ENCODE measurements at places on chromosomes 2 and 18. TPM values are rescaled to one million over a fixed set of nuclear protein-coding genes. Genes with fewer than 3 reads are reported as not detected.

GRCh38 chr2:79041032-79041448 is 15.5 kb downstream of the REG3G start:
- peak; percentile 10 for DNase-seq

DNA sequence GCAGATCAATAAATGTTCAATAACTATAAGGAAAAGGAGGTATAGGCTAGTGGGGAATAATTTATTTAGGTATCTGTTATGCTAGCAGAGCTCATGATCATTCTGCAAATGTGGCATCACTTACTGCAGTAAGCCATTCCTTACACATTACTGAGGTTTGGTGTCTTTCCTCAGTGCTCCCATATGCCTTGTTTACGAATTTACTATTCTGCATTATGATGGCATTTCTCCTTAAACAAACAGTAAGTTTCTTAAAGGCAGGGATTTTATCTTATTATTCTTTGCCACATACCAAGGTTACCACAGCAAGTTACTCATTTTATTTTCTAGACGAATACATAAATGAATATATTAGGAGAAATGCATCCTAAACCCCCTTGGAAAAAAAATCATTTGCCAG is 88.4 kb downstream of the DSEL start:
- DNase-seq, result no peak

DNA sequence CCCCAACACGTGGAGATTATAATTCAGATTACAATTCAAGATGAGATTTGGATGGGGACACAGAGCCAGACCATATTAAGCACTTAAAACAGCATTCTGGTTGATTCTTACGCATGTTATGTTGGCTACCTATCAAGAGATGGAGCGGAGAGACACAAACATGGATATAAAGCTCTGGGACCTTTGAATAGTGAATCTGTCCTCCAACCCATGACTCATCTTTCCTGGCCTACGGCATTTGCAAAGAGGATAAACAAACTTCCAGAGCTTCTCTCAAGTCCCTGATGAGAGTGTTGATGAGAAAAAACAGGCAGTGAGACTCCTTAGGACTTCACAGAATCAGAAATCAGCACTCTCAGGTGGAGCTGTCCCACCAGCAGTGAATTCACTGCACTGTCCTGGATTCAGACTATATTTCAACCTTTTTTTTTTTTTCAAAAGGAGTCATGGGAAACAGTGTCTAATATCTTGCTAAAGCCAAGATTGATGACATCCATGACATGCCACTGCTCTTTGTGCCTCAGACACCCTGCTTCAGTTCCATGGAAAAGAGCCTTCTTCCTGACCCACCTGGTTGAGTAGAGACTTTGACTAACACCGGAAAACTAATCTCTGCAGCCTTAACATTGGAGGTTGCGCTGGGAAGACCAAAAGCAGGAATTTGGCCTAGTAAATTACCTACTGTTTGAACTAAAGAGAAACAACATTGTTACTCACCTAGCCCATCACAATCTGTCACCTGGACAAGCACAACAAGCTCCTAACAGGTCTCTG is 62.1 kb upstream of the NPAS2 start:
- no peak for DNase-seq

DNA sequence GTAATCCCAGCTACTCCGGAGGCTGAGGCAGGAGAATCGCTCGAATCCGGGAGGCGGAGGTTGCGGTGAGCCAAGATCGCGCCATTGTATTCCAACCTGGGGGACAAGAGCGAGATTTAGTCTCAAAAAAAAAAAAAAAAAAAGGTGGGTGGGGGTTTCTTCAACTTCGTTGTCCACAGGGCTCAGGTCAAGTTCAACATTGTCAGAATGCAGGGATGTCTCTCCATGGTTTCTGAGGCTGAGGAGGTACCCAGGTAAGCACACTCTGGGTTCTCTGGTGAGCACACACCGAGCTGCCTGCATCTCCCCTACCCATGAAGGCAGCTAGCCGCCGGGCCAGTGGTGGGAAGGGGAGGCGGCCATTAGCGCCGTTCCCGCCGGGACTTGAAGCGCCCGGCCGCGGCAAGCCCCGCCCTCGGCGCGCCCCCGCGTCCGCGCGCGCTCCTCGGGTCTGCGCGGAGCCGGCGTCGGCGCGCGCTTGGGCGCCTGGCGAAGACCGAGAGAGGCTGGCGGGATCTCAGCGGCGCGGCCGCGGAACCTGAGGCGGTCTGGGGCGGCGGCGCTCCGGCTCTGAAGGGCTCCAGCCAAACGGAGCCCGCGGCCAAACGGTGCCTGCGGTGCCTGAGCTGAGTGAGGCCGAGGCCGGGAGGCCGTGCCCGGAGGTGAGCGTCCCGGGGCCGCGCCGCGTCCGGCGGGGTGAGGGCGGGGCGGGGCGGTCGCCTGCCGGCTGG is at the start of gene UBXN2A:
UBXN2A (plus strand) TSS at position 477 of the 731 bp plus-strand sequence. CDS start 17,852 bp downstream, outside the sequence.
- DNase-seq, result peak; percentile 90

- no peak for DNase-seq
Measured at GRCh38 chr2:218983934-218984238, 1.1 kb downstream of the FEV start.

GRCh38 chr2:60357996-60358395 is 195.5 kb downstream of the BCL11A start:
- no peak for DNase-seq

GRCh38 chr2:151830961-151831360 is 2.7 kb upstream of the ARL5A start:
- no peak for DNase-seq

- no peak for DNase-seq
Measured at GRCh38 chr18:22168360-22168921, 948 bp upstream of the GATA6 start.

DNA sequence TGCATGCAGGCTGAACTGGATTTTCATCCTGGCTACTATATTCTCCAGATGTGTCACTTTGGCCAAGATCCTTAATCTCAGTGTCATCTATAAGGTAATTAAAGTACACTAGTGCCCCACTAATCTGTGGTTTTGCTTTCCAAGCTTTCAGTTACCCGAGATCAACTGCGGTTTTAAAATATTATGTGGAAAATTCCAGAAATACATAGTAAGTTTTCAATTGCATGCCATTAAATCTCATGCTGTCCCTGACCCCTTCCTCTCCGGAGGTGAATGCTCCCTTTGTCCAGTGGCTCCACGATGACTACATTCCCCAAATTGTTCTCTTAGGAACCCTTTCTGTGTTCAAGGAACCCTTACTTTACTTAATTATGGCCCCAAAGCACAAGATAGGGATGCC is 5.3 kb upstream of the TYMS start:
- DNase-seq, result no peak

GRCh38 chr2:197423307-197423706 is 11.5 kb downstream of the SF3B1 start:
- no peak for DNase-seq

- no peak for DNase-seq
Measured at GRCh38 chr18:54173980-54174630, 50.4 kb downstream of the MBD2 start.

DNA sequence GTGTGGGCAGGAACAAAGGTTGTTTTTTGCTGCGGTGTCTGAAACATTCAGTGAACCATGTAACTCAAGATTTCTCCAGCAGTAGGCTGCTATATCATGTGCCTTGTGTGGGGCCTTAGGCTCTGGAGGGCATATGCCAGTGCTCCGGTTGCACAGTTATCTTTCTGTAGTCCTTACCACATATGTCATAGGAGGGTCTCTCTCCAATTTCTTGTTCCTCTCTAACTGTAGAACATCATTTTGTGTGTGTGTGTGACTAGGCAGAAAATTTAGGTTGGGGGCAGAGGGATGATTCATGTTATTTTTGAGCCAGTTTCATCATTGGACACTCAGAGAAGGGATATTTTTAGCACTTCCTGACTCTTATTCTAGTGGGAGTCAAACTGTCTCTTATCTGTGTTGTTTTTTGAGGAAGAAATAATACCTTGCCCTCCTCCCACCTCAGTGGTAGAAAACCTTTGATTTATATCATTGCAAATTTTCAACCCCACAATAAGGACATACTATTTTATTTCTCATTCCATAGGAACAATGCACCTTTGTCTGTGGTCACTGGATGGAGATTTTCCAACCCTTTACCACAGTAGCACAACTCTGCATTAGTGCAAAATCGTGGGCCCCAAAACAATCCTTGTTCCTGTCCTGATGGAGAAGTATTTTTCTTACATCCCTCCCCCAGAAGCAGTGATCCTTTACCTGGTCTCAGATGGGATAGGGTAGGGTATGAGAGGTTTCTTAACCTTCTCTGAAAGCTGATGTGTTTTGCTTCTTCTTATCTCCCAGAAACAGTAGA is 113.9 kb downstream of the CCDC74A start:
- DNase-seq, result peak; percentile 8

- no peak for DNase-seq
Measured at GRCh38 chr2:221095356-221095755, 476.7 kb downstream of the EPHA4 start.

DNA sequence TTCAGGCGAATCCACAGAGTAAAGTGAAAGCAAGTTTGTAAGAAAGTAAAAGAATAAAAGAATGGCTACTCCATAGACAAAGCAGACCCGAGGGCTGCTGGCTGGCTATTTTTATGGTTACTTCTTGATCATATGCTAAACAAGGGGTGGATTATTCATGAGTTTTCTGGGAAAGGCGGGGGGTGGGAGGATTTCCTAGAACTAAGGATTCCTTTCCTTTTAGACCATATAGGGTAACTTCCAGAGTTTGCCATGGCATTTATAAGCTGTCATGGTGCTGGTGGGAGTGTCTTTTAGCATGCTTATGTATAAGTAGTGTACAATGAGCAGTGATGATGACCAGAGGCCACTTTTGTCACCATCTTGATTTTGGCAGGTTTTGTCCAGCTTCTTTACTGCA is 59.8 kb downstream of the SLC4A3 start:
- no peak for DNase-seq

GRCh38 chr2:113284476-113284875 is 5.8 kb upstream of the PAX8 start:
- no peak for DNase-seq

GRCh38 chr2:48548840-48549239 is 18.9 kb downstream of the STON1 start:
- DNase-seq, result no peak

DNA sequence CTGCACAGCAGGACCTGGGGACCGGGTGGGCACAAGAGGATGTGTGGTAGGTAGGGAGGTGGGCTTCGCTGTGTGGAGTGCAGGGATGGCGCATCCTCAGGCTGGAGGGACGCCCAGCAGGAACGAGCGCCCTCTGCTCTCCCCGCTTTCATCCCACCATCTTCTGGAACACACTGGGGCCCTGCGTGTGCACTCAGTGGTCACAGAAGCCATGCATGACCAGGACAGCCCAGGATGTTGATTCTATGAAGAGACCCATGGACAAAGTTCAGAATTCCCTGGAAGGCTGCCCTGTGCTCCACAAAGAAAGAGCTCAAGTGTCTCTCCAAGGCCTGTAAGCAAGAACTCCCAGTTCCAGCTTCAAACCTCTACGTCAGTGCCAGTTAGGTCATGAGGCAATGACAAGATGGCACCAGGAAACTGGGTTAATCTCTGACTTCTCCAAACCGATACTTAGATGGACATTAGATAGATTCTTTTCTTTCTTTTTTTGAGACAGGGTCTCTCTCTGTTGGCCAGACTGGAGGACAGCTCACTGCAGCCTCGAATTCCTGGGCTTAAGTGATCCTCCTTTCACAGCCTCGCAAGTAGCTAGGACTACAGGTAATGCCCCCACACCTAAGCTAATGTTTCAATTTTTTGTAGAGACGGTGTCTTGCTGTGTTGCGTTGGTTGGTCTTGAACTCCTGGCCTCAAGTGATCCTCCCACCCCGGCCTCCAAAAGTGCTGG is 3.4 kb downstream of the SLC66A2 start:
- DNase-seq, result no peak

The MAP3K19 gene
- polyA plus RNA-seq, result 0.73 TPM

The INO80B gene
- polyA plus RNA-seq, result 26.9 TPM

The DDX18 gene
- 90.0 TPM for polyA plus RNA-seq

The LCT gene
- 0.03 TPM for polyA plus RNA-seq

The MAPRE3 gene
- polyA plus RNA-seq, result 12.2 TPM

The SLC30A3 gene
- polyA plus RNA-seq, result 6.2 TPM

The TMEM178A gene
- polyA plus RNA-seq, result 102 TPM
